ENCODE measurements at places on chromosomes 2 and 18.

- no peak for DNase-seq
Observed at GRCh38 chr18:59575995-59576394, 121.2 kb downstream of the CCBE1 start.

DNA sequence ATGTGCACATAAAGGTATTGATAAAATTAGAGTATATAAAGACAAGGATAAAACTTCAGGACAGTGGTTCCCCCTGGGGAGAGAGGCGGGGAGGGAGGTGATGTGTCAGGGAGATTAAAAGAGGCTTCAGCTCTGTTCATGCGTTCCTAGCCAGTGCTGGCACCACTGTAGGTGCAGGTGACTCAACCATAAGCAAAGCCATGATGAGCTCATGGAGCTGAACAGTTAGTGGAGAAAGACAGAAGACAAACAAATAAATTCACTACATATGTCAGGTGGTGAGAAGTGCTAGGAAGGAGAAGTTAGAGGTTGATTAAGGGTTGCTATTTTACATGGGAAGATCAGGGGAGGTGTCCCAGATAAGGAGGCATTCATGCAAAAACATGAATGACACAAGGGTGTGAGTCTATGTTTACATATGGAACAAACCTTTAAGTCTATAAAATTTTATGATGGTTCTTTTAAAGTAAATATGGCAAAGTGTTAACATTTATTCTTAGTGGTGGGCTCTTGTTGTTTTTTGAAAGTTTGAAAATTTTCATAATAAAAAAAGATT is 136.0 kb downstream of the ANKRD44 start:
- DNase-seq, result no peak

DNA sequence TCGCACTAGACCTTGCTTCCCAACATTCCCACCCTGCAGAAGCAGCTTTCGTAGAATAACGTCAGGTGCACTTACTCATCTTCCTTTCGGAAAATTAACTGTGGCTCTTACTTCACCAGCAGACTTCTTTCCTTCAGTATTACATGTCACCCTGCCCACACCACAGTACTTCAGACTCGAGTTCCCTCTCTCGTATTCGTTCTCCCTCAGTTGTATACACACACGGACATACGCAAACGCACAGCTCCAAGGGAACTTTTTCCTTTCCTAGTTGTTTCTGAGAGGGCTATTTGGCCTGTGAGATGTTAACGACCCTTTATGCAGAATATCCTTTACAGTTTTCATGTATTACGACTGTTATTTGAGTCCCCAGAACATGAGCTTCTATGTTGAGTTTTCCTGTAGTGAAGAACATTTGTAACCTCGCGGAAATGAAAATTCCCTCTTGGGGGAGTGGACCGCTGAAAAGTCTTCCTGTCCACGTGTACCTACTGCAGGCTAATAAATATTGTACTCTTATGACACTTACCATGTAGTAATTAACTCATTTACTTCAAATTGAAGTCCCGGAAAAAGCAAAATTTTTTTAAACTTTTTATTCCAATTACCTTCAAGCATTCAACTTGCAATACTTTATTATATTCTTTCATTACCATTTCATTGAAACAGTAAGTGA is 908 bp downstream of the ERLEC1 start:
- no peak for DNase-seq

GRCh38 chr2:24754985-24755705 is 38.0 kb downstream of the PTRHD1 start:
- no peak for DNase-seq

- no peak for DNase-seq
Observed at GRCh38 chr18:57242285-57242684, 95.4 kb downstream of the BOD1L2 start.

DNA sequence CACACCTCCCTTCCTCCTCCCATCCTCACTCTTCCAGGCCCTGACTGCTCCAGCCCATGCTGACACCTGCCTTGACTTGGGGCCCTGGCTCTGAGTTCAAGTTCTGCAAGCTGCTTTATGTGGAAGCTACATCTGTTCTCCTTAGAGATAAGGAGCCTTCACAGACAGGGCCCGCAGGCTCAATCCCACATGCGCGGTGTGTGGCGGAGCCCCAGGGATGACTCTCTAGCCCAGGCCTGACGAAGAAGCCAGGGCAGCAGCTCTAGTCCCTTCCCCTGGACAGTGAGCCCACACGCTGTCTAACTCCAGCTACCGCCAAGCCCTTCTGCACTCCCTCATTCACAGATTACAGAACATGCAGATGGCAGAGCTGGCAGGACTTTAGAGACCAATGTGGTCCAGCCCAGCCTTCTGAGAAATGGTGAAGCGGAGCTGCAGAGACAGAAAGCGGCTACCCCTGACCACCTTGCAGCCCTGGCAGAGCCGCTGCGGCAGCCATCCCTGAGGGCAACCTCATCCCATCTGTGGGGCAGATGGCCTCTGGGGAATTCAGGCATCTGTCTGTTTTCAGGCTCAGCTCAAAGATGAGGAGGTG is 304.3 kb downstream of the CELF4 start:
- no peak for DNase-seq

DNA sequence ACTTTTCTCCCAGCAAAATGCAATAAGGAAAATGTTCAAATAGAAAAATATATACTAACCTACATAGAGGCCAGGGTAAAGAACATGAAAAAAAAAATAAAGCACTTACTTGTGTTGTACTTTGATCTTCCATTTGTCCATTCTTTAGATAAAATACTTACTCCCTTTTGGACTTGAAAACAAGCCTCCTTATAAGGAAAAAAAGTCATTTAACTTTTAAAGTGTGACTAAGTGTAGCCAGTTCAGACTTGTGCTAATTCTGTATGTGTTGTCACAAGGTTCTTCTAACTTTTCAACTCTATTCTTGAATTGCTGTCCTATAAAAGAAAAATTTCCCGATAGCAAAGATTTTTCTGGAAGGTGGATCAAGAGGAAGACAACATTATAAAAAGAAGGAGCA is 23.2 kb downstream of the SLC40A1 start:
- no peak for DNase-seq

- DNase-seq, result no peak
Observed at GRCh38 chr18:54973046-54973445, 13.8 kb upstream of the CCDC68 start.

- no peak for DNase-seq
Observed at GRCh38 chr2:119431976-119432850, 559 bp downstream of the TMEM37 start.

DNA sequence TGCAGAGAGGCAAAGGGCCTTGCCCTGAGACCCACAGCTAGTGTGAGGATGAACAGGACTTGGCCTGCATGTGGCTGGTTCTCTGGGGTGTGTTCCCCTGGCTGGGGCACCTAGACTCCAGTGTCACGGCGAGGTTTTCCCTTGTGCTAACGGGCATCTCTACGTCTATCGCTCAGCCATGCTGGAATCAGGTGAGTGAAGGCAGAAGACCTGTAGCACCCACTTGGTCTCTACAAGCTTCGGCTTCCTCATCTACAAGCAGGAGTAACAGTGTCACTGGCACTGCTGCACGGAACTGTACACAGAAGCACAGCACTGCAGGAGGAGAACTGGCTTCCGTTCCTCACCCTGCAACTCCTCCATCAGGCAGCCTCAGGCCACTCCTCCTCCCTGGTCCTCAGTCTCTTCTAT is 30.6 kb downstream of the HS1BP3 start:
- no peak for DNase-seq

- no peak for DNase-seq
Observed at GRCh38 chr2:161351678-161352077, 43.5 kb downstream of the PSMD14 start.

- no peak for DNase-seq
Observed at GRCh38 chr2:173472112-173472511, 117.4 kb downstream of the CDCA7 start.

GRCh38 chr2:10883066-10883465 is 28.7 kb upstream of the KCNF1 start:
- no peak for DNase-seq

DNA sequence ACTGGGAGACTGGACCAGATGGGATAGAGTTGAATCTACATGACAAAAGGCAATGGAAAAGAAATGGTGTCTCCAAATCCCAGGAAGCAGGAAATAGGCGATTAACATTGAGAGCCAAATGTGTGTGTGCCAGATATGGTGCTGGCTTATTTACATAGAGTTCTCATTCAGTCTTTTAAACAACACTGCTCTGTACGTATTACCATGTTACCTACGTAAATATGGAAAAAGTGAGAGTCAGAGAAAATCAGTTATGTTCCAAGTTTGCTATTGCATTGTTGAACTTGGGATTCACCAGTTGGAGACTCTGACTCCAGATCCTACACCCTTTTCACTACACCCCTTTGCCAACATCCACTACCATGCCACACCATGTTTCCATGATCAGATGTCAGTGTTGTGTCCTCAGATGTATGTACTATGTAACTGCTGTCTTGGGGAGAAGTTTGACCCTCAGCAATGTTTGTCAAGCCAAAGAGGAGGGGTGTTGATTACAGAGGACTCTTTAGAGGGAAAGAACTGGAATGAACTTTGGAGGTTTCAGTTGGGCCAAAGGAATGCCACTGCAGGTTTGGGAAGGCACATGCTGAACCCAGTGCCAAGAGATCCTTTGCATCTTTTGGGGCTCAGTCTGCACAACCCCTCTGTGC is 19.6 kb upstream of the GREB1 start:
- DNase-seq, result no peak

DNA sequence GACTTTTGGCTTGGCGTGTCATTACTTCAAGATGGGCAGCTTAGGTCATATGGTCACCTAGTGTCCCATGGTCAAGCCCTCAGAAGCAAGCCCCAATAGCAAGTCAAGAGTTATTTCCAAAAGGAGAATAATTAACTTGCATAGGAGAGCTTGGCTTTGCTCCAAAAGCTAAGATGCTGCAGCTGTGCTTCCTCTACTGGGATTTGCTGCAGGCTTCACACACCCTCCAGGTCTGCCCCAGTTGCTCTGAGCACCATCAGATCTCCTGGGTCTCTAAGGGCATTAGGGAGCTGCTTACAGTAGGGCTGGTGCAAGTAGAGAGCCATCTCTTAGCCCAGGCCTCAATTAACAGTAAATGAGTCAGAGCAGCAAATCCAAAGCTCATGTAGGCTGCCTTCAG is 46.6 kb downstream of the THUMPD2 start:
- DNase-seq, result no peak

DNA sequence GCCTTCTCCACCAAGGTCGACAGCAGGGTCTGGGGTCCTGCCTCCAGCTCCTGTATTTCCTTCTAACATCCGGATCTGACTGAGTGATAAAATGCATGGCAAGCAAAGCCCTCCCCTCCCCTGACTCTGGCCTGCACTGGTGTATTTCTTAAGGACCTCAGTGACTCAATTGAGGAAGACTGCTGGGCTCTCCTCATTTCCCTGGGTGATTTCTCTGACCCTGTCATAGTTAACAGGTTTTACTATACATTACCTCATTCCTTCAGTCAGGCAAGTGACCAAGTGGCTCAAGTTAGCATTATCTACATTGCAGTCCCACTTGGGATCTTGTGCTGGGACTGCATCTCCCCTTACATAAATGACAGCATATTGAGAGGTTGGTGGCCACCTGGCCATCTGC is 38.8 kb upstream of the CCBE1 start:
- DNase-seq, result no peak

- no peak for DNase-seq
Observed at GRCh38 chr18:30113454-30113853, 929.1 kb downstream of the DSC3 start.

DNA sequence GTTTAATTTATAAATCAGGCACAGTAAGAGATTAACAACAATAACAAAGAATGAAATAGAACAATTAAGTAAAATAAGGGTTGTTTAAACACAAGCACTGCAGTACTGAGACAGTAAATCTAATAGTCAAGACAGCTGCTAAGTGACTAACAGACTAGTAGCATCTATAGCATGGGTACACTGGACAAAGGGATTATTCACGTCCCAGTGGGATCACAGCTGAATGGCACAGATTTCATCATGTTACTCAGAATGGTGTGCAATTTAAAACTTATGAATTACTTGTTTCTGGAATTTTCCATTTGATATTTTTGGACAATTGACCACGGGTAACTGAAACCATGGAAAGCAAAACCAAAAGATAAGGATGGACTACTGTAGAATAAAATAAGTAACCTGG is 161.9 kb upstream of the DAPL1 start:
- no peak for DNase-seq

DNA sequence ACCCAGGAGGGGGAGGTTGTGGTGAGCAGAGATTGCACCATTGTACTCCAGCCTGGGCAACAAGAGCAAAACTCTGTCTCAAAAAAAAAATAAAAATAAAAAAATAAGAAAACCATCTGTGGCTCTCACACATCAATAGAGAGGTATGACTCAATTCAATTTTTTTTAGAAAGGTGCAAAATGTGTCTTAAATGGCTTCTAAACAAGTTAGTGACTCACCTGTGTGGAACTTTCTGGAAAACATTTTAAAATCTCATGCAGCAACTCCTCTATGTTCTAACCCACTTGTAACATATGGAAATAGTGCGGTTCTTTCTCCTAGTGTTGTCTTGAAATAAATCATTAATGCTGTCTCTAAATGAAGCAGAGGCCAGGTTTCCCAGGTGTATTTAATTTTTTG is 10.7 kb upstream of the SULT1C4 start:
- DNase-seq, result no peak

GRCh38 chr2:127508023-127508630 is 18.2 kb downstream of the IWS1 start:
- DNase-seq, result no peak

DNA sequence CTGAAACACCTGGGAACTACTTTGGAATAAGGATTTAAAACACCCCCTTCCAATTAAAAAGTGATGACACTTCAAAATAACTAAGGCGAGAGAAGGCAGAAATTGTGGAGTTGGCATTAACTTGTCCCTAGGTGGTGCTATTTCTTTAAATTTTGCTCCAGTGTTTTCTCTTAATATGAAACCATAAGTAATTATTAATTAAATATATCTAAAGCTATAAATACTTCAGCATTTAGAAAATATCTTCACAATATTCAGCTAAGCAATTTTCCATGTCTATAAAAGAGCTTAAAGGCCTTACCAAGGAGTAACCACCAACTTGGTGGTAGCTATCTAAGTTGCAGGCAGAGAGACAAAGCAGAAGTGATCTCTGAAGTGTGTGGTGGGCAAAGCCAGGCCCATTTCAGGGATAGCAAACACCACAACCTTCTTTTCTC is 186.8 kb upstream of the PGAP1 start:
- no peak for DNase-seq

GRCh38 chr18:46315161-46315560 is 211.0 kb downstream of the HAUS1 start:
- no peak for DNase-seq

DNA sequence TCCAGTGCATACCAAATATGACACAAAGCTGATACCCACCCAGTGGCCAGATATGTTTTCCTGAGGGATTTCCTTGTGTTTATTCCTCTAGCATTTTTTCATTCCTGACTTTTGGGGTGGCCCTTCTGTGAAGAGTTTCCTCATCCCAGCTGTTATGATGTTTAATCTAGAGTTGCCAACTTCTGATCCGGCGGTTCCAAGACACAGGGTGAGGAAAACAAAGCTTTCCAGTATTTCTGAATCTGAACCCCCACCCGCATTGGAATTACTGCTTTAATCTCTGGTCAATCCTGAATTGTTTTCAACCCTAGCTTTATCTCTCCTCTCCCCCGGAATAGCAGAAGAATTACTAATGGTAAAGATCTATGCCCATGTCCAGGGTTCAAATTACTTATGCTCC is 39.2 kb upstream of the PNPT1 start:
- no peak for DNase-seq

- DNase-seq, result no peak
Observed at GRCh38 chr2:27127883-27128667, 4.5 kb downstream of the ABHD1 start.
